ENCODE measurements at places on chromosomes 16 and 17.

GRCh38 chr17:46044286-46044928 is 45.4 kb downstream of the STH start:
- DNase-seq = peak; percentile 15

DNA sequence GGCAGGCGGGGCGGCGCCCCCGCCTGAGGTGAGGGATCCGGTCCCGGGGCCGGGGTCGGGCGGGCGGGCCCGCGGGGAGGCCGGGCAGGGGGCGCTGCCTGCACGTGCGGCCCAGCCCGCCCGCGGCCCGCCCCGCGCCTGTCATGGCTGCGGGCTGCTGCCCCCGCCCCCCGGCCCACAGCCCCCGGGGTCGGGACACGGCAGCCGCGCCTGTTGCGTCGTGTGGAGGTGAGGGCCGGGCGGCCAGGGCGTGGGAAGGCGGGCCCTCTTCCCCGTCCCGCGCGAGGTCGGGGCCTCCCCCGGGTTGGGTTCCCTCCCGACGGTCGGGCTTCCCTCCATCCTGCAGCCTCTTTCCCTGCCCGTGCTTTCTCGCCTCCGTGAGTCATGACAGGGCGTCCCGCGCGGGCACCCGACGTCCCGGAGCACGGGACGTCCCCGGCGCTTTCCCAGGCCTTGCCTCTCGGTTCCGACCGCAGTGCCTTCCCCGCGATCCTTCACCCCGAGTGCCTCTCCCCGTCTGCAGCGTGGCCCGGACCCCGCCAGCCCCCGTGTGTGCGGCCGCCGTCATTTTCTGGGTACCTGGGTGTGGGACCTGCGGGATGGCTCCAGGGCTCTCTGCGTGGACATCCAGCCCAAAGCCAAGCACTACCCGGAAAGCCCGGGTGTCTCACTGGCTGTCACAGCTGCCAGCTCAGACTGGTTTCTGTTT is 76.7 kb downstream of the CHD9 start:
- peak; percentile 30 for DNase-seq

DNA sequence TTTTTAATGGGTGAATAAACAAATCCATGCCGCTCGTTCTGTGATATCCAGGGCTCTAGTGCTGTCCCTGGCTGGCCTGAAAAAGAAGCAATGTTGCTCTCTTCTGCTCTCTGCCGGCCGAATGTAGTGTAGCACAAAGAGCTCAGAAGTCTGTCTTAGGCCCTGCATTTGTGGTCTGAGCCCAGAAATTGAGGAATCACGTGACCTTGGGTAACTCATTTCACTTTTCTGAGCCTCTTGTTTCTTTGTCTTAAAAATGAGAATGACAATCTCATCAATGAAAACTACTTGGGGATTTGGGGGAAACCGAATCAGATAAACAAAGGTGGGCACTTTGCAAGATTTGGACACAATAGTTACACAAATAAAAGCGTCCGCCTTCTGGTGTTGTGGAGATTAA is 381.6 kb upstream of the ASIC2 start:
- DNase-seq = peak; percentile 47

DNA sequence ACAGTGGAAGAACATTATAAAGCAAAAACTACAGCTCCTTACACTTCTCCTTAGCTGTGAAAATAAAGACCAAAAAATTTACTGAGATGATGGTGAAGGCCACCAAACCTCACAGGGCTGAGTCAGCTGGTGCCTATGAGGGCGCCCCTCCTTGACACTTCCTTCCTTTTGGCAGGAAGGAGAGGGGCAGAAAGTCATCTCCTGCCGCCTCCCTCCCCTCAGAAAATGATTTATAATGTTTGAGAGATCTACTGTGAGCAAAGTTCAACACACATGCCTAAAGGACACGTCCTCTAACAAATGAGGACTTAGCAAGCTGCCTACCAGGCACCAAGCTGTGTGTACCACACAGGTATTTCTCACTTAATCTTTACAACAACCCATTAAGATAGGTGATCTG is 245.7 kb downstream of the PRKCA start:
- peak; percentile 12 for DNase-seq

GRCh38 chr17:63033142-63033541 is 67.1 kb downstream of the TANC2 start:
- no peak for DNase-seq

DNA sequence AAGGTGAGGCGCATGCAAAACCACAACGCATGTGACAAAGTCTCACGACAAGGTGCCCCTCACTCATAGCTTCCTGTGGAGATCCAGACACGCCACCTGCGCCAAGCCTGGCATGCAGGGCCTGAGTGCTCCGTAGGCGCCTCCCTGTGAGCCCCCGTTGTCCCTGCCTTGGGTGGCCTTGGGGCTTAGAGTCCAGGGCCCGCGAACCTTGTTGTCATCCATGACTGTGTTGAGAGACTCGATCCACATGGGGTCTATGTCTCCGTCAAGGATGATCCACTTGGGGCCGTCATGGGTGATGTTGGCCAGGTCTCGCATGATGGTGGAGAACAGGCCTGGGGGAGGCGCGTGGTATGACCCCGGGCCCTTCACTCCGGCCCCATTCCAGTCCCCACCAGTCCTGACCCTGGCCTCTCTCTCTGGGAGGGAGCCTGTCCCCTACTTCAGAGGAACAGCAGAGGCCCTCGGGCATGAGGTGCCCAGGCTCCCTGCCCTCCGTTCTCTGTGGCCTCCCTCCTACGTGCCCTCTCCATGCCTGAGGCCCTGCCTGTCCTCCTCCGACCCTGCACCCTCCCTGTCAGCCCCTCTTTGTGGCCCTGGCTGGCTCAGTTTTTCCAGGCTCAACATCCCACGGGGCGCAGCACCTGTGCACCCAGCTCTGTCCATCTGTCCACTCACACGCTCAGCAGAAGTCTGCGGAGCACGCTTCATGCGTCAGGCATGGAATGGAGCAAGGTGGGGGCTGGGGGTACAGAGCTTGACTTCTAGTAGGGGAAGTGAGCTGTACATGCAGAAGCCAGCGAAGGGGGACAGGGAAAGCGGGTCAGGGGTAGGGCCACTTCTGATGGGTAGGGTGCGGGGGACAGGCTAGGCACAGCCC is 85.7 kb downstream of the DNAH17 start:
- DNase-seq = no peak

GRCh38 chr16:25692742-25693508 is 1.2 kb downstream of the HS3ST4 start:
- DNase-seq = no peak

DNA sequence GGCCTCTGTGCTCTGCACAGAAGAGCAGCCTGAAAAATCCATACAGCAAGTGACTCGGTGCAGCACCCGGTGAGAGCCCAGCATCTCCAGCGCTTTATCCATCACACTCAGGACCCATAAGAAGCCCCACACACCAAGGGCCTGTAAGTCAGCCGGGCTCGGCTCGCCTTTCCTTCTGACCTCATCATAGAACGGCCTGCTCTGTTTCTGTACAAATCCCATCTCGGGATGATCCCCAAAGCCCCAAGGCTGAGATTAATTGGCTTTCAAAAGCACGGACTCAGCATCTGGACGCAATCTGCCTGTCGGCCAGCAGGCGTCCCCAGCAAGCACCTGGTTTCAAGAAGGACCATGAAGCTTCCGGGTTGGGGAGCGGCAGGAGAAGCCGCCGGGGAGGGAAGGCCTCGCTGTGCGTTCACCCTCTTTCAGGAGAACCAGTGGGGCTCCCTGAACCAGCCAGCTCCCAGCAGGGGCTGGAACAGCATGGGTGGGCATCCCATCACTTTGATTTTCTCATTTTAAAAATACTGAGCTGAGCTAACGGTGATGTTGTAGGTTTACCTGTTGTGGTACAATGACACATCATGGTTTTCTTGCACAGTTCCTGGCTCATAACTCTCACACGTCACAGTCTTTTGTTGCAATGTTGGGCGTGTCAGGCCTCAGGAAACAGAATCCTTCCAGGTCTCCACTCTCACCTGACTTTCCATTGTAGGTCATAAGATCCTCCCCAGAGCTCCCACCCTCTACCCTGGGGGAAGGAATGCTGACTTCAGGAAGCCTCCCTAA is 6.7 kb downstream of the CCDC57 start:
- no peak for DNase-seq

GRCh38 chr17:18233803-18234518 is 8.5 kb downstream of the LLGL1 start:
- DNase-seq = no peak

DNA sequence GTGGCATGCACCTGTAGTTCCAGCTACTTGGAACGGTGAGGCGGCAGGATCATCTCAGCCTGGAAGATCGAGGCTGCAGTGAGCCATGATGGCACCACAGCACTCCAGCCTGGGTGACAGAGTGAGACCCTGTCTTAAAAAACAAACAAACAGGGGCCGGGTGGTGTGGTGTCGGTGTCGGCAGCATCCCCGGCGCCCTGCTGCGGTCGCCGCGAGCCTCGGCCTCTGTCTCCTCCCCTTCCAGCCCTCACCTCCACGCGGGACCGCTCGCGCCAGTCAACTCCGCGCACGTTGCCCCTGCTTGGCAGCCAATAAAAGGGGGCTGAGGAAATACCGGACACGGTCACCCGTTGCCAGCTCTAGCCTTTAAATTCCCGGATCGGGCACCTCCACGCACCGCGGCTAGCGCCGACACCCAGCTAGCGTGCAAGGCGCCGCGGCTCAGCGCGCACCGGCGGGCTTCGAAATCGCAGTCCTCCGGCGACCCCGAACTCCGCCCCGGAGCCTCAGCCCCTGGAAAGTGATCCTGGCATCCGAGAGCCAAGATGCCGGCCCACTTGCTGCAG is 204.7 kb downstream of the CDRT15L2 start:
- DNase-seq = no peak

- DNase-seq = no peak
These were observed 87.3 kb downstream of the RPA1 start for GRCh38 chr17:1916963-1917715.
